ENCODE measurements at places on chromosomes 4 and X.

DNA sequence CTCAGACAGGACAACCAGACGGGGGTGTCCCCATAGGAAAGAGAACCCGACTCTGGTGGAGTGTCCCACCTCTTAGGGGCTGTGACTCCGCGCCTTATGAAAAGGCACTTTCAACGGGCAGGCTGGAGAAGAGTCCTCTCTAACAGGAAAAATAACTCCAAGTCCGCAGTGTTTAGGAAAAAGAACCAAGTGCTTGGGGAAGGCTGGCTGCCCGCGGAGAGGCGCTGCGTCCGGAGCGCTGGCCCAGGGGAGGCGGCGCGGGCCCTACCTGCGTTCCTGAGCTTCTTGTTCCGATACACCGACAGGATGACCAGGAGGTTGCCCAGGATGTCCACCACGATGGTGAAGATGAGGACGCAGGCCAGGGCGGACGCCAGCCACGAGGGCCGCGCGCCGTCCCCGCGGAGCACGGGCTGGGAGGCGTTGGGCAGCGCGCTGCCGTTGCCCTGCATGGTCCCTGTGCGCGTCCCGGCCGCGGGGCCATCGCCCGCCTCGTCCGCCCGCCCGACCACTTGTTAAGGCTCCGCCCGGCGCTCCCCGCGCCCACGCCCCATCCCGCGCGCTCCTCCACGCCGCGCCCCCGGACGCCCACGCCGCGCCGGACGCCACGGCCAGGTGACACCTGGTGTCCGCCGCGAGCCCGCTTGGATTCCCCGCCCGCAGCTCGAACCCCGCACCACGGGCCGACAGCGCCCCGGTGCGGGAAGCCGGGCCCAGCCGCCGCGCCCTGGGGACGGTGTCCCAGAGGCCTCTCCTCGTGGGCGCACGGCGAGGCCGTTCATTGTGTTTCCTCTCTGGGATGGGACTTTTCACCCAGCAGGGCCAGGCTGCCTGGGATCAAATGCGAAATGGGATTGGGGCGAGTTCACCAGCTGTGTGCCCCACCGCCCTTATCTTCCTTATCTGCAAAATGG lies at the start of gene MTNR1A:
TSS of gene MTNR1A (minus strand) at position 654 of the 914 bp plus-strand sequence. CDS start at position 452, 202 bp downstream.
- peak; percentile 18 for DNase-seq

- no peak for DNase-seq
Observed at GRCh38 chrX:32798990-32799389, 412.4 kb downstream of the DMD start.

DNA sequence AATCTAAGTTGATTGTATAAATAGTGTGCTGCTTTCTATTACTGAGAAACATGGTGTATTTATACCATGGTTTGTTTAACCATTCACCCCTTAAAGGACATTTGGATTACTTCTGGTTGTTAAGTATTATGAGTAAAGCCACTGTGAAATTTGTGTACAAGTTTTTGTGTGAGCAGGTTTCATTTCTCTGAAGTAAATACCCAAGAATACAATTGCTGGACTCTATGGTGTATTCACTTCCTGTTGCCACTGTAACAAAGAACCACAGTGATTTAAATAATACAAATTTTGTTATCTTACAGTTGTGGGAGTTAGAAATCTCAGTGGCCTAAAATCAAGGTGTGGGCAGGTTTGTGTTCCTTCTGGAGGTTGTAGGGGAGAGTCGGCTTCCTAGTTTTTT lies 869.6 kb downstream of the CCSER1 start:
- no peak for DNase-seq

GRCh38 chrX:17459661-17460060 lies 84.7 kb downstream of the NHS start:
- peak; percentile 17 for DNase-seq

- DNase-seq, result no peak
Observed at GRCh38 chr4:41701983-41702382, 46.5 kb downstream of the PHOX2B start.

GRCh38 chr4:177696438-177696966 lies 254.3 kb upstream of the AGA start:
- no peak for DNase-seq

- DNase-seq, result no peak
Observed at GRCh38 chrX:23871905-23872546, 35.7 kb downstream of the APOO start.

DNA sequence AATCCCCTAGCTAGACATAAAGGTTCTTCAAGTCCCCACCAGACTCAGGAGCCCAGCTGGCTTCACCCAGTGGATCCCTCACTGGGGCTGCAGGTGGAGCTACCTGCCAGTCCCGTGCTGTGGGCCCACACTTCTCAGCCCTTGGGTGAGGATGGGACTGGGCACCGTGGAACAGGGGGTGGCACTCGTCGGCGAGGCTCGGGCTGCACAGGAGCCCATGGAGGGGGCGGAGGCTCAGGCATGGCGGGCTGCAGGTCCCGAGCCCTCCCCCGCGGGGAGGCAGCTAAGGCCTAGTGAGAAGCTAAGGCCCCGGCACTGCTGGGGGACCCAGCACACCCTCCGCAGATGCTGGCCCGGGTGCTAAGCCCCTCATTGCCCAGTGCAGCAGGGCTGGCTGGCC lies 16.1 kb upstream of the ACSL4 start:
- DNase-seq, result no peak

DNA sequence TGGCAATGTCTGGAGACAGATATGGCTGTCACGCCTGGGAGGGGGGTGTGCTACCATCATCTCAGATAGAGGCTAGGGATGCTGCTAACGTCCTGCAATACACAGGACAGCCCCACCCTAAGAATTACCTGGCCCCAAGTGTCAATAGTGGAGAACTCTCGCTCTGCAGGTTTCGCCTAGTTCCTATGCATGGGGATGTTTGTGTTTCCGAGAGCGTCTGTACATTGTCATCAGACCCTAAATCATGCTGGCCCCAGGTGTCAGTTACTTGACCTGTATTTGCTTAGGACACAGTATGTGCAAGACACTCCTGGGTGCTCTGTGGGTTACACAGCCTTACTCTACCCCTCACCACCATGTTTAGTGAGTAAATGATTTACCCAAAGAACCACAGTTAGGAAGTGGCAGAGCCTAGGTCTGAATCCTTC lies 90.8 kb downstream of the AFF1 start:
- DNase-seq, result no peak

- DNase-seq, result peak; percentile 60
Observed at GRCh38 chrX:10189317-10190268, 32.8 kb downstream of the CLCN4 start.

DNA sequence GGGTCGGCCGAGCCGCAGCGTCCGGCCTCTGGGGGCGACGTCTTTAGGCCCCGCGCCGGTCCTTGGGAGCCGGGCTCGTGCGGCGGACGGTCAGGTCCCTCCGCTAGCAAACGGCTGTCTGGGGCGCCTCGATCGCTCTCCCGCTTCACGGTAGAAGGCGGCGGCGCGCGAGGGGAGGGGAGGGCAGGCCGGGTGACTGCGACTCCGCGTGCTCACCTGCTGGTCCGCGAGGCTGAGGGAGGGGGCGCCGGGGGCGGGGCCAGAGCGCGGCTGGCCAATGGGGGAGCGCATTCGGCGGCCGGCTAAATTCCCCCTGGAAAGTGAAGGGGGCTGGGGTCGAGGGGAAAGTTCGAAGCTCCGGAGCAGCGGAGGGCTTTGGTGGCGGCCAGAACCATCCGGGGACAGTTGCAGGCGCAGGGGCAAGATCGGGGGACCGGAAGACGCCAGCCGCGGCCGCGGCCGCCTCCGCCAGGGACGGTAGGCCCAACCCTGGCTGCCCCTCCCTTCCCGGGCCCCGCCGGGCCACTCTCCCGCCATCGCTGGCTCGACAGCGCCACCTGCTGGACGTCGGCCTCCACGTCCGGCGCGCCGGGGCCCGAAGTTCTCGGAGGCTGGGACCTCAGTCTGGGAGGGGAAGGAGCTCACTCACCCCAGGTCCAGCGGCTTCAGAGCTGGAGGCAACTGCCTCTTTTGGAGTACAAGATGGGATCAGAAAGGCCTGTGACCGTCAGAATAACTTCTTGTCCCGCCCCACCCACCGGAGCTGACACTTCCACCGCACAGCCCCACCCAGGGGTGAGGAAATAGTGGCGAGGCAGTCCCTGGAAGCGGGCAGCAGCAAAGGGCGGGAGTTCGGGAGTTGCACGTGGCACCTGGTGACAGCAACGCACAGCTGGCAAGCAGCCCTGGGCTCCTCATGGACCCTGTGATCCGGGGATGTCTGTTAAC lies 49.9 kb downstream of the ELF4 start:
- DNase-seq, result peak; percentile 45

DNA sequence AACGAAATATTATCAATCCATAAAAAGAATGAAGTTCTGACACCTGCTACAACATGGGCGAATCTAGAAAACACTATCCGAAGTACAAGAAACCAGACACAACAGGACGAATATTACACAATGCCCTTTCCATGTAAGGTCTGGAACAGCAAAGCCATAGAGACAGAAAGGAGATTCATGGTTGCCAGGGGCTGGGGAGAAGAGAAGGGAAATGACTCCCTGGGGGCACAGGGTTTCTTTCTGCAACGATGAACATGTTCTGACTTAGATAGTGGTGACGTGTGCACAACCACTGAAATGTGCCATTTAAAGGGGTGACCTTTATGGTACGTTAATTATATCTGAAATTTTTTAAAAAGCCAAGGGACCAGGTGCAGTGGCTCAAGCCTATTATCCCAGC lies 28.3 kb downstream of the GPR143 start:
- DNase-seq, result no peak

GRCh38 chr4:71187404-71188155 lies 151.2 kb upstream of the SLC4A4 start:
- peak; percentile 26 for DNase-seq

DNA sequence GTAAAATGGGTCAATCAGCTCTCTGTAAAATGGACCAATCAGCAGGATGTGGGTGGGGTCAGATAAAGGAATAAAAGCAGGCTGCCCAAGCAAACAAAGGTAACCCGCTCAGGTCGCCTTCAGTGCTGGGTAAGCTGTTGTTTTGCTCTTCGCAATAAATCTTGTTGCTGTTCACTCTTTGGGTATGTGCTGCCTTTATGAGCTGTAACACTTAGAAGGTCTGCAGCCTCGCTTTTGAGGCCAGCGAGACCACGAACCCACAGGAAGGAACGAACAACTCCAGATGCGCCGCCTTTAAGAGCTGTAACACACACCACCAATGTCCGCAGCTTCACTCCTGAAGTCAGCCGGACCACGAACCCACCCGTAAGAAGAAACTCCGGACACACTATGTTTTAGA lies 11.5 kb upstream of the CAMK2D start:
- no peak for DNase-seq

DNA sequence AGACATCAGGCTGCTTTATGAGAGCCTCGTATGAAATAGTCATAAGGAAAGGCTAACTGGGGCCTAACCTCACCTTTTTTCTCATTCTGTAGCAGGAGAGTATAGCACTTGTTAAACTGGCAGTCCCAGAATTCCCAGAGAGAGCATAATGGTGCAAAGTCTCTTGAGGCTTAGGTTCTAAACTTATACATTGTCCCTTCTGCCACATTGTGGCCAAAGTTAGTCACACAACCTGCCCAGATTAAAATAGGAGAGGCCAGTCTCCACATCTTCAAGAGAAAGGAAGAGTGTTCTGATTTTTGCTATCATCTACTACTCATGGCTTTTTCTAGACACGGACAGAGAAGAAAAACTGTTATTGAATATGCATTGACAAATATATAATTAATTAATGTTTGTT lies 1588.9 kb upstream of the PCDH7 start:
- no peak for DNase-seq

- DNase-seq, result peak; percentile 72
Observed at GRCh38 chr4:47122592-47123291, 91.4 kb downstream of the GABRB1 start.

DNA sequence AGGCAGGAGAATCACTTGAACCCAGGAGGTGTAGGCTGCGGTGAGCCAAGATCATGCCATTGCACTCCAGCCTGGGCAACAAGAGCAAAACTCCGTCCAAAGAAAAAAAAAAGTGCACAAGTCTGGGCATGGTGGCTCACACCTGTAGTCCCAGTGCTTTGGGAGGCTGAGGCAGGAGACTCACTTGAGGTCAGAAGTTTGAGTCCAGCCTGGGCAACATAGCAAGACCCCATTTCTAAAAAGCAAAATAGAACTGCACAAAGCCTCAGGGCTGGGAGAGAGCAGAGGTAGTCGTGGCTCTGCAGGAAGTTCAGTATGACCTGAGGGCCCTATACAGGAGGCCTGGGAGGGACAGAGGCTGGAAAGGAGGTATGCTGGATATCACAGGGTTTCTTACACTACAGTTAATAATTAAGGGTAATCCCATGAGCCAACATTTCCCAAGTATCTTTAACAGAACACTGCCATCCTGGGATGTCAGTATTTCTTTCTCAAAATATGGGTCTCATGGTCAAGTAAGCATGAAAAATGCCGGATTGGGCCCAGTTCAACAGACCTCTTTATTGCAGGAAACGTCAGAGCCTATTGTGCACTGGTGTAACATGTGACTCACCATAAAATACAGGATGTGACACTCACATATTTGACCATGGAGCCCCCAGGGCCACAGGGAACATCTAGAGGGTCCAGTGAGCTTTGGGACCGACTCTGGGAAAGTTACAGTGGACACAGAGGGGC lies 37.8 kb downstream of the ACSL1 start:
- DNase-seq, result no peak

GRCh38 chr4:41620594-41621256 lies 82.8 kb downstream of the LIMCH1 start:
- no peak for DNase-seq

Measured in iris pigment epithelial cell (primary cell).